ENCODE measurements at places on chromosomes 11 and 22.

DNA sequence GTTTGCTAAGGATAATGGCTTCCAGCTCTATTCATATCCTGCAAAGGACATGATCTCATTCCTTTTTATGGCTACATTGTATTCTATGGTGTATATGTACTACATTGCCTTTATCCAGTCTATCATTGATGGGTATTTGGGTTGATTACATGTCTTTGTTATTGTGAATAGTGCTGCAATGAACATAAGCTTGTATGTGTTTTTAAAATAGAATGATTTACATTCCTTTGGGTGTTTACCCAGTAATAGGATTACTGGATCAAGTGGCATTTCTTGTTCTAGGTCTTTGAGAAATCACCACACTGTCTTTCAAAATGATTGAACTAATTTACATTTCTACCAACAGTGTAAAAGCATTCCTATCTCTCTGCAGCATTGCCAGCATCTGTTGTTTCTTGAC lies 6.0 kb upstream of the MS4A6E start:
- no peak for DNase-seq
- H3K4me3 ChIP-seq, result no peak overlapping the region
- H3K27me3 ChIP-seq, result no peaks in the 10 kb centered on the region
- H3K4me1 ChIP-seq, result peaks cover 14% of the 10 kb centered on the region

DNA sequence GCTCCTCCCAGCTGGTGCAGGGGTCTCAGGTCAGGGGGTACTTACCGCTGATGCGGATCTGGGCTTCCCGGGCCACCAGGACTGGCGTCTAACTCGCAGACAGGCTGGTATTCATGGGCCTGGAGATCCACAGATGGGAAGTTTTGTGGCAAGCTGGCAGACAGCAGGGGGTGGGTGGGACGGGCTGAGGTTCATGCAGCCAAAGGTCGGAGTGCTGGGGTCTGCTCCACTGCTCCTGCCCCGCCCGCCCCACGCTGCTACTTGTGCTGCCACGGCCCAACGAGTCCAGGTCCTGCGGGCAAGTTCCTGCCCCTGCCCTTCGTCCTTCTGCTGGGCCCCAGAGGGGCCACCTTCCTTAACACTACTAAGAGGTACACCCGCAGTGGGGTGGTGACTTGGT lies 3.1 kb downstream of the ACY3 start:
- peaks cover 61% of the 10 kb centered on the region for H3K4me1 ChIP-seq
- H3K27ac ChIP-seq, result peak overlapping the region; percentile 33
- no peaks in the 10 kb centered on the region for H3K36me3 ChIP-seq

DNA sequence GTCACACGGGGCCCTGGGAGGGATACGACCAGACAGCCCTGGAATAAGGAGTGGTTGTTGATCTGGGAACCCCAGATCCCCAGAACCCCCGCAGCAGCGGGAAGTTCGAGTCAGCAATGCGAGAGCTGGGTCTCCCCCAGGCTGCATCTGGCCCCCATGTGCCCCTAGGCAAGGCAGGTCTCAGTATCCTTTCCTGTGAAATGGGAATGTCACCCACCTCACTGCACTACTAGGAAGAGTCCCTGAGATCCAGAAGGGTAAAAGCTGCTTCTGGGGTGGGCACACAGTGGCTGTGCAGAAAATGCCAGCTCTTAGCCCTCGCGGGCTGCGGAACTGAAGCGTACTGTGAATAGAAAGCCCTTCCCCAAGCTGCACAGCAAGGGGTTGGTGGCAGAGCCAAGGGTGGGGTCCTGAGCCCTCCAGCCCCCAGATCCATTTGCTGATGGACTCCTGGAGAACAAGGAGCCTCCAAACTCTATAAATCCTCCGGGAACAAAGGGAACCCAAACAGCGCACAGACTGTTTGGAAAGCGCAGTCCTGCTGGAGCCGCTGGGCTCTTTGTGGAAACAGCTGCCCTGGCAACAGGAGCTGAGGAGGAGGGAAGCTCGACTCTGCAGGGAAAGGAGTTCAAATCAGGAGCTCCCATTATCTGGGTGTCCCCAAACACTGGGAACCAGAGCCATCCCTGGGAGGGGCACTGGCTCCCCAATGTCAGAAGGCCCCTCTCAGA lies 68.2 kb upstream of the SHISAL1 start:
- no peaks in the 10 kb centered on the region for H3K36me3 ChIP-seq
- H3K27me3 ChIP-seq, result peaks cover 5% of the 10 kb centered on the region
- no peaks in the 10 kb centered on the region for H3K4me1 ChIP-seq
- H3K4me3 ChIP-seq, result no peak overlapping the region
- DNase-seq, result no peak

GRCh38 chr11:35099278-35100012 lies 39.5 kb upstream of the CD44 start:
- no peak overlapping the region for H3K27ac ChIP-seq
- H3K27me3 ChIP-seq, result no peaks in the 10 kb centered on the region
- no peak overlapping the region for H3K4me3 ChIP-seq
- no peaks in the 10 kb centered on the region for H3K36me3 ChIP-seq
- DNase-seq, result no peak
- no peaks in the 10 kb centered on the region for H3K4me1 ChIP-seq

- peaks cover 10% of the 10 kb centered on the region for H3K4me1 ChIP-seq
- no peak overlapping the region for H3K4me3 ChIP-seq
- H3K27ac ChIP-seq, result no peak overlapping the region
- no peak for DNase-seq
Observed at GRCh38 chr11:119361056-119361787, 14.7 kb upstream of the MFRP start.

DNA sequence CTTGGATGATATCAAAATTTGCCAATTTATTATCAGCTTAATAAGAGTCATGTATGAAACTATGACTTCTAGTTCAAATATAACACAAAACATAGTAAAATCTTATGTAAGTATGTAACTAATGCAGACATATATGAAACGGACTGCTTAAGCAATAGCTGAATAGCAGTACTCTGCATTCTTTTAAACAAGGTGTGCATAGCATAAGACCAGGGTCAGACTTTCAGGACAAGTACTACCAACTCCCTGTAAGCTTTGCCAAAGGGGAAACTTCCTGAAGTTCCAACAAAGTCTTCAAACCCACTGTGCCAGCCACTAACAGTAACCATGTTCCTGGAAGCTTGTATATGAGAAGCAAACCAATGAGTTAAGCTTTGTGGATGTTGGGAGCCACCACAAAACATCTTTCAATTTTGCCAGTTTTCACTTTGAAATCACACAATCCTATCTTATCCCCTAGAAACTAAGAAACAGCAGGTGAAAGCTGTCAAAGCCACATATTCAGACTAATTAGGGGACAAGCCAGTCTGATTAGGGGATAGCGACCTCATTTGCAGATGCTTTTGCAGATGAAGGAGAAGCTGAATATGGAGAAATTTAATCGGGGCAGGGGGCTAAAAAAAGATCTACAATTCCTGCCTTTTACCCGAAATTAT lies 13.3 kb downstream of the RBFOX2 start:
- no peak overlapping the region for H3K4me3 ChIP-seq
- no peaks in the 10 kb centered on the region for H3K27me3 ChIP-seq
- no peak for DNase-seq
- H3K4me1 ChIP-seq, result peaks cover 3% of the 10 kb centered on the region

DNA sequence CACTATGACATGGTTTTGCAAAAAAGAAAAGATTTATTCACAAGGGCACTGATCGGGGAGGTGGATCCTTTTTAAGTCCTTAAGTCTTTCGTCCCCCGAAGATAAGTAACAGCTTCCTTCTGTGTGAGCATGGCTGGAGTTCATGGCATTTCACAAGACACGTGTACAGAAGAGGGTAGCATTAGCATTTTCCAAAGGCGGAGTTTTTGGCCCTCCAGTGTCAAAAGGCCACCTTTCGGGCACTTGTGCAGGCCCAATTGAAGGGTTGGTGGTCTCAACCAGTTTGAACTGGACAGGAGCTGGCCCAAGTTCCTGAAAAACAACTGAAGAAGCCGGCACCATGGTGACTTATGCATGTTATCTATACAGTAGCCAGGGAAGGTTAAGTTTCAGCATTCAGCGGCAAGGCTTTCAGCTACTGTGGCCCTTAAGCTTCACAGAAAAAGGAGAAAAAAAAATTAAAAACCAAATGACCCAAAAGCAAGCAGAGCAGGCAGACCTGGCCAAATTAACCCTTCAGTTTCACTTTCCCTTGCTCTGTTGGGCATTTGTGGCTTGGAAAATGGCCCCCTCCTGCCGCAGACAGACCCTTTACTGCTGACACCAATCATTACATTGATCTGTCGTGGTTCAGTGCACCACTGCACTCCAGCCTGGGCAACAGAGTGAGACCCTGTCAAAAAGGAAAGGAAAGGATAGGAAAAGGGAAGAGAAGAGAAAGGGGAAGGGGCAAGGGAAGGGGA lies 18.7 kb downstream of the ZNF74 start:
- H3K27me3 ChIP-seq, result no peaks in the 10 kb centered on the region
- no peak overlapping the region for H3K27ac ChIP-seq
- H3K4me3 ChIP-seq, result no peak overlapping the region
- no peak for DNase-seq
- H3K4me1 ChIP-seq, result no peaks in the 10 kb centered on the region
- H3K36me3 ChIP-seq, result no peaks in the 10 kb centered on the region

DNA sequence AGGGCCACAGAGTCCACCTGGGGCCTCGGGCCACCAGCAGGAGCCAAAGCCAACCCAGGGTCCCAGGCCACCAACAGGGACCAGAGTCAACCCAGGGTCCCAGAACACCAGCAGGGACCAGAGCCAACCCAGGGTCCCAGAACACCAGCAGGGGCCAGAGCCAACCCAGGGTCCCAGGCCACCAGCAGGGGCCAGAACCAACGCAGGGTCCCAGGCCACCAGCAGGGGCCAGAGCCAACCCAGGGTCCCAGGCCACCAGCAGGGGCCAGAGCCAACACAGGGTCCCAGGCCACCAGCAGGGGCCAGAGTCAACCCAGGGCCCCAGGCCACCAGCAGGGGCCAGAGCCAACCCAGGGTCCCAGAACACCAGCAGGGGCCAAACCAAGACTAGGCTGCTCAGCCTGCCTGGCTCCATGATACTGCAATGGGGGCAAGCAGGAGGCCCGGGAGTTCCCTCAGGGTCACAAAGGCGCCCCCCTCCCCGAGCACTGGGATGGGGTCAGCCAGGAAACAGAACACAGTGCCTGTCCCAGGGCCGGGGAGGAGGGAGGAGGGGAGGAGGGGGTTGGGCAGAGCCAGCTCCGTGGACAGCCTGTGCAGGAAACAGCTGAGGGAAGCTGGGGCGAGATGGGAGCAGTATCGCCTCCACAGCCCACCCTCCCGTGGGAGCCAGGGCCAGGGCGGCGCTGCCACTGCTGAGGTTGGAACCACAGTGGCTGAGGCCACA lies 62.0 kb upstream of the PRR5 start:
- no peak overlapping the region for H3K4me3 ChIP-seq
- DNase-seq, result no peak
- no peaks in the 10 kb centered on the region for H3K4me1 ChIP-seq
- no peaks in the 10 kb centered on the region for H3K27me3 ChIP-seq
- no peak overlapping the region for H3K27ac ChIP-seq
- no peaks in the 10 kb centered on the region for H3K36me3 ChIP-seq

DNA sequence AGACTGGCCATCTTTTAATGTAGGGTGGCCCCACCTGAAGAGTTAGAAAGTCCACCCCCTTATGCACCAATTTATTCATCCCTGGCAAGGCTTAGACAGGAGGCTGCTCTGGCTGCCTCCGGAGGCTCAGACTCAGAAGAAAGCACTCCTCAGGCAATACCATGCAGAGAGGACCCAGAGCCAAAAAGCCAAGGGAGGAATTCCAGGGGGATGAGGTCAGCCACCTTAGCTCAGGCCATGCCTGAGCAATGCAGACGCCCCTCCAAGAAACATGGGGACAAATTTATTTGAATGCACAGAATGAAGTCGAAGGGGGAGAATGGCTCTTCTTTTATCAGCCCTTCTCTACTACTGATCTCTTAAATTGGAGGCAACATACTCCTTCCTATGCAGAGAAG lies 39.7 kb upstream of the GLYAT start:
- H3K4me1 ChIP-seq, result no peaks in the 10 kb centered on the region
- no peaks in the 10 kb centered on the region for H3K36me3 ChIP-seq
- no peak overlapping the region for H3K4me3 ChIP-seq
- H3K27me3 ChIP-seq, result no peaks in the 10 kb centered on the region
- DNase-seq, result no peak

DNA sequence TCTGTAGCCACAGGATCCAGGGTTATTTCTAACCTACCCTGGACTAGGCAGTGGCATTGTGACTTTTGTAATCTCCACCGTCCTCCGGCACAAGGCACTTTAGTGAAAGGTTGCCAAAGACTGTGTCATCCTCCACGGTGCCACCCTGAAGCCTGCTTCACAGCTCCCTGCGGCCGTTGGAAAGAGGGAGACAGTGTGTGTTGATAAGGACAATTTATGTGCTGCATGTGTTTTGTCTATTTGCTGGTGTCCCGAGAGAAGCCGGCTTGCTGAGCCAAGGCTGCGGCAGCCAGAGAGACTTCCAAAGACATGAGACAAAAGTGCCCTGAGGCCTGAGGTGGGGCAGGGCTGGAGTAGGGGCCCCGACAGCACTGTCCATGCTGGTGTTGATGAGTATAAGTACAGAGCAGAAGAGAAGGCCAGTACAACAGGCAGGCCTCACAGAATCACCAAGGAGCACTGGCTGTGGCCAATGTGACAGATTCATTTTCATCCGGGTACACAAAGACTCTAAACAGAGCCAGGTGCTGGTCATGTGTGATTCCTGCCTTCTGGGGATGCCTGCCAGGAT lies 40.9 kb downstream of the GALNT18 start:
- no peak overlapping the region for H3K27ac ChIP-seq
- no peak overlapping the region for H3K4me3 ChIP-seq
- no peaks in the 10 kb centered on the region for H3K36me3 ChIP-seq

DNA sequence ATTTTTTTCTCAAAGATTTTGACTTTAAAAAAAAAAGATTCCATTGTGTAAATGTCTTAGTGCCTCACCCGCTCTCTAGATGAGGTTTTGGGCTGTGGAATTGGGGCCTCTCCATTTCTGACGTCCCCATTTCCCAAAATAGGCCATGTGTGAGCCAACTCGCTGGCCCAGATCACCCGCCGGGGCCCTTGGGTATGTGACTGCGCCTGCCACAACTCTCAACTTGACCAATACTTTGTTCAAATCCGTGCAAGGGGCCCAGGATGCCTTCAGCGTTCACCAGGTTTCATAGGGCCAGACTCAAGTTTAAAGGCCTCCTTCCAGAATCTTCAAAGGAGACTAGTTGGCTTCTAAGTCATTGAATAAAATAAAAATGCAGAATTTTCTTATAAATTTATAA lies 96.0 kb downstream of the DHCR7 start:
- H3K36me3 ChIP-seq, result no peaks in the 10 kb centered on the region
- no peaks in the 10 kb centered on the region for H3K4me1 ChIP-seq
- H3K27me3 ChIP-seq, result no peaks in the 10 kb centered on the region
- H3K27ac ChIP-seq, result no peak overlapping the region
- H3K4me3 ChIP-seq, result no peak overlapping the region

DNA sequence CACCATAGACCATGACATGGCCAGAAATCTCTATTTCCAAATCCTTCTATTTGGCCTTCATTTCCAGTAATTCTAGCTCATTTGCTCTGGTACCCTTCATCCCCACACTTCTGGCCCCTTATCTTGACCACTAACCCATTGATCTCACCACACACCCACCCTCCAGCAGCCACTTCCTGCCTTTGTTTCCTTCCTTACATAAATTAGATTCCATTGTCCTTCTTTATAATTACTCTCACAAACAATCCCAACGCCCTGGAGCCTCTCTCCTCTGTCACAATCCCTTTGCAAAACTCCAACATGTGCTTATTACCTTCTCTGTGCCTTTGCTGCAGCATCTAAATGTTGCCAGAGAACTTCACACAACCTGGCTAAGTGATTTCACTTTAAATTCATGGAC lies 14.8 kb downstream of the APLNR start:
- no peak for DNase-seq
- no peak overlapping the region for H3K4me3 ChIP-seq
- no peaks in the 10 kb centered on the region for H3K27me3 ChIP-seq
- H3K27ac ChIP-seq, result no peak overlapping the region
- no peaks in the 10 kb centered on the region for H3K4me1 ChIP-seq
